ENCODE measurements at places on chromosomes 6 and 20.

DNA sequence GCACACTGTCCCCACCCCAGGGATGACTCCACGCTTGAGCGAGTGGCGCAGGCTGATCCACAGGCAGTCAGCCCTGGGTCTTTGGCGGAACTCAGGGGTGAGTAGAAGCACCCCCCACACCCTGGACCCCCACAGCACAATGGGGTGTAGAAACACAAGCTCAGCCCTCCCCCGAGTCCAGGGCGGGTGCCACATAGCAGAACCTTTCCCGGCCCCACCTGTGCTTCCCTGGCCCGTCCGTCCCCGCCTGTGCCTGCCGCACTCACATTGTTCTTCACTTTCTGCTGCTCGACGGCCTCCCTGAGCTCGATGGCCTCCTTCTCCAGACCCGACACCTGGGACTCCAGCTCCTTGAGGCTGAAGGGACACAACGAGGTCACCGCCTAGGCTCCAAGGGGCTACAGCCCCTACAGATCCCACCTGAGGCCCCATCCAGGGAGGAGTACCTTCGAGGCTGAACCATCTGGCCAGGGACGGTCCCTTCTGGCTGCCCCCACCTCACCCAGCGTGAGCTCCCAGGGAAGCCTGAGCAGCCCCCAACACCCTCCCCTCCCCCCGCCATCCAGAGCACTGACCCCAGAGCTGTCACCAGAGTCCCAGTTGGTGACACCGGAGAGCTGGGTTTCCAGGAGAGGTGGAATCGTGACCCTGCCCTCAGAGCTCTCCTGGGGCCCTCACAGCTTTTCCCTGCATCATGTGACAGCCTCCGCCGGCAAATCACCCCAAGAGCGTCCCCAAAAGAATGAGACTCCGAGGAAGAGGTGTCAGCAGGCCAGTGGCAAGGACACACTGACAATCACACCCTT, 55.6 kb downstream of the DSTN start:
- DNase-seq: no peak

- no peak for DNase-seq
These were observed 8.5 kb upstream of the DDX27 start for GRCh38 chr20:49210757-49211110.

- no peak for DNase-seq
These were observed 293.7 kb downstream of the C6orf118 start for GRCh38 chr6:165015676-165016075.

- DNase-seq: no peak
These were observed 43.5 kb downstream of the TFAP2B start for GRCh38 chr6:50862176-50862575.

GRCh38 chr6:66200390-66200789, 493.4 kb upstream of the EYS start:
- DNase-seq: no peak

DNA sequence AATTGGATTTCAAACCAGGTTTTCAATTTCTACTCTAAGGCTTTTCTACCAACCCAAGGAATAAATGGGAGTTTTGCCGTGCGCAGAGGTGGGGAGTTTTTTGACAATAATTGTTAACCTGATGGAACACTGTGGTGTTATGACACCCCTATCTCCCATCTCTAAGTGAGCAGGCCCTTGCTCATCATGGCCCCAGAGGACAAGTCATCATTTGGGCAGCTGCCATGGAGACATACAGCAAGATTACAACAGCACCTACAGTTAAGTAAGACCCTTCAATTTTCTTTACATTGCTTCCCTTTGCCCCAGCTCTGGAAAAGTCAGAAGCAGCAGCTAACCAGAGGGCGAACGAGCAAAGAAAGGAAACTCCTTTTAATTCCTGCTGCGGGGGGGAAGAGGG, 54.3 kb downstream of the ADGRF5 start:
- no peak for DNase-seq

GRCh38 chr20:51482836-51483473, 59.6 kb downstream of the NFATC2 start:
- no peak for DNase-seq

Data from AG04450 (cell line).